ENCODE measurements at places on chromosomes 11 and 22. TPM values are rescaled to one million over a fixed set of nuclear protein-coding genes. Genes with fewer than 3 reads are reported as not detected.

DNA sequence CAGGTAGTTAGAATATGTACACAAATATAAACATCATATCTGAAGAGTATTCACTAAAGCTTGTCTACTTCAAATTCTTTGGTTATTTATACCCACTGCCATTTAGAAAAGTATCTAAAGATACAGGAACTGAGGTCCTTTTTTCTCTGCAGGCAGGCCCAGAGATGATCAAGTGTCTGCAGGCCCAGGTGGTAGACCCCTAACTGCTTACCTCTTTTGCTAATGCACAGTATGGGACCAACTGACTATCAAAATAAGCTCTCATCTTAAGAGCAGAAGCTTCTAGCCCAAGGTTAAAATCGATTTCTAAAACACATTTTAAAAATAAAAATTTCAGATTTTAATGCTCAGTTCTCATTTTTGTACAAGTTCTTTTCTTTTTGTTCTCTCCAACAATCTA is 81.5 kb downstream of the APOL5 start:
- DNase-seq: no peak

GRCh38 chr11:45994371-45995341 is 72.2 kb downstream of the LARGE2 start:
- DNase-seq: no peak

Gene SMTNL1
- total RNA-seq: not detected

GRCh38 chr11:12269446-12270214 is 107.7 kb upstream of the PARVA start:
- DNase-seq: peak; percentile 73

DNA sequence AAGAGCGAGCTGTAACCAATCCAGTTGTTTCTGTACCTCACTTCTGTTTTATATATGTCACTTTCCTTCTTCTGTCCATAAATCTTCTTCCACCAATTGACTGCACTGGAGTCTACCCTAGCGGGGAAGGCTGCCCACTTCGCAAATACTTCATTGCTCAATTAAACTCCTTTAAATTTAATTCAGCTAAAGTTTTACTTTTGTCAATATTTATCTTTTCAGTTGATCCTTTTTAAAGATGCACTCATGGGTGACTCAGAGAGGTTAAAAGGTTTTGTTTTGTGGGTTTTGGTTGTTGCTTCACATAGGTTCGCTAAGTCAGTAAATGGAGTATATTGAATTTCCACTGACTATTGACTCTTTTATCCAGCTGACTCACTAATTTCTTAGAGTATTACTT is 597.2 kb downstream of the DLG2 start:
- DNase-seq: no peak

DNA sequence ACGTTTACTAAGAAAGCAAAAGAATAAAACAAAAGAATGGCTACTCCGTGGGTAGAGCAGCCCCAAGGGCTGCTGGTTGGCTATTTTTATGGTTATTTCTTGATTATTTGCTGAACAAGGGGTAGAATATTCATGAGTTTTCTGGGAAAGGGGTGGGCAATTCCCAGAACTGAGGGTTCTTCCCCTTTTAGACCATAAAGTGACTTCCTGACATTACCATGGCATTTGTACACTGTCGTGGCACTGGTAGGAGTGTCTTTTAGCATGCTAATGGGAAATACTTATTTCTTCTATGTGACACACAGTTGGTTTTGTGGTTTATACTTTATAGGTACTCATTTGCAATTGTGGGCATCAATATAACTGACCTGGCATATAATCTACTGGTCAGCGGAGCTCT is 56.3 kb downstream of the SLN start:
- DNase-seq: no peak

All from cerebellum (tissue), 4 donors.